ENCODE measurements at places on chromosomes 7 and 10.

GRCh38 chr7:51141451-51142003 is 175.1 kb downstream of the COBL start:
- no peak for DNase-seq

- DNase-seq, result no peak
These were observed 118.5 kb downstream of the NKX6-2 start for GRCh38 chr10:132667342-132668047.

DNA sequence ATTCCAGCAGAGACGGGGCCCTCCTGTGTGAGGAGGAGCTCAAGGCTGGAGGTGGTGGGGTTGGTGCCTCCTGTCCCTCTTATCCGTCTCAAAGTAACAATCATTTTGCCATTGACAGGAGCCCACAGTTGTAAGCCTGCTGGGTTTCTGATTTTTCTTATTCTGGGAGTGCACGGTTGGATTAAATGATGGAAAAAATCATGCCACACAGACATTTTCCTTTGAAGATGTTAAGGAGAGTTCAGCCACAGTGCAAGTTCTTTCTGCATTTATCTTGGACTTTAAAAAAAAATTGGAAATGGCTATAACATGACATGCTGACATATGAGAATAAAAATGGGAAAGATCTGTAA is 8.4 kb upstream of the LYZL1 start:
- no peak for DNase-seq

DNA sequence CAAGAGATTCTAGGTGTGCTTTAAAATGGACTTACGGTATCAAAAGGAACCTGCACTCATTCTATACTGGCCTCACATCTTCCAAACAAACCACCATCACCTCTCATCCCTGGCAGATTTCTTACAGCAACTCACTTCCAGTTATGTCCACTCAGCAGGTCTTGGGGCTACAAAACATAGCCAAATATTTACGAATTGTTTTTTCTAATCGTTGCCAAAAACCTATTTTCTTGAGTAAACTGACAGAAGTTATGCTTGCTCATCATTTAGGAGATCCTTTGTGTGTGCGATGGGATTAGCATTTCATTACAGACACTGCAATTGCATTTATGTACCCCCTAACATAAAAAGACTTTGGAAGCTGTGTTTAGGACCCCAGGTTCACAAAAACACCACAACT is 2.7 kb downstream of the KCNMA1 start:
- DNase-seq, result no peak

GRCh38 chr7:76011442-76011861 is 17.1 kb upstream of the TMEM120A start:
- no peak for DNase-seq

GRCh38 chr10:121904888-121905287 is 22.9 kb downstream of the ATE1 start:
- no peak for DNase-seq

DNA sequence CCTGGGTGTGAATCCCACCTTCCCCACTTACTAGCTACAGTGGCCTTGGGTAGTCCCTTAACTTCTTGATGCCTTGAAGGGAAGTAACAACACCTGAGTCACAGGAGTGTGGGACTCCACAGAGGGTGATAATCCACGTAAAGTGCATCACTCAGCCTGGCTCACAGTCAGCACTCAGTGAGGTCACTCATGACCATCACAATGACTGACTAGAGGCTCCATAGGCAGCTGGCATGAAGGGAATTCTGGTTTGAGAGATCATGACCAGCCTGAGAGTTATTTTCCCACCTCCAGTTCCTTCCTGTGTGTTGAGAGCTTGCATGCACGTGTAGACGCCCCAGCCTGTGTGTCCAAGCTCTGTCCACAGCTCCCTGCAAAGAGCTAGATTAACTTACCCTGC is 34.8 kb downstream of the NEUROG3 start:
- DNase-seq, result no peak

DNA sequence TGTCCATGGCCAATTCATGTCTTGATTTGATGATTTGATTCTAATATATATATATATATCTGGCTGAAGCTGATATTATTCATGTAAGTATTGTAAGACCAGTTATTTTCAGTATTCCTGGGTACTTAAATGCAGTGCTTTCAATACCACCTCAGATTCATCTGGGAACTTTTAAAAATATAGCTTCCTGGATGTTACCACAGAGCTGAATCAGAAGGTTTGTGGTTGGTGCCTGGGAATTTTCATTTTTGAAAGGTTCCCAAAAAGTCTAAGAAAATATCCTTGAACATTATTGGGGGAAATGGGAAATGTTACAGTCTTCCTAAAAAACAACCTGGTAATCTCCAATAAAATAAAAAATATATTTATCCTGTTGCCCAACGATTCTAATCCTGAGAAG is 10.7 kb upstream of the PPP3CB start:
- DNase-seq, result no peak

DNA sequence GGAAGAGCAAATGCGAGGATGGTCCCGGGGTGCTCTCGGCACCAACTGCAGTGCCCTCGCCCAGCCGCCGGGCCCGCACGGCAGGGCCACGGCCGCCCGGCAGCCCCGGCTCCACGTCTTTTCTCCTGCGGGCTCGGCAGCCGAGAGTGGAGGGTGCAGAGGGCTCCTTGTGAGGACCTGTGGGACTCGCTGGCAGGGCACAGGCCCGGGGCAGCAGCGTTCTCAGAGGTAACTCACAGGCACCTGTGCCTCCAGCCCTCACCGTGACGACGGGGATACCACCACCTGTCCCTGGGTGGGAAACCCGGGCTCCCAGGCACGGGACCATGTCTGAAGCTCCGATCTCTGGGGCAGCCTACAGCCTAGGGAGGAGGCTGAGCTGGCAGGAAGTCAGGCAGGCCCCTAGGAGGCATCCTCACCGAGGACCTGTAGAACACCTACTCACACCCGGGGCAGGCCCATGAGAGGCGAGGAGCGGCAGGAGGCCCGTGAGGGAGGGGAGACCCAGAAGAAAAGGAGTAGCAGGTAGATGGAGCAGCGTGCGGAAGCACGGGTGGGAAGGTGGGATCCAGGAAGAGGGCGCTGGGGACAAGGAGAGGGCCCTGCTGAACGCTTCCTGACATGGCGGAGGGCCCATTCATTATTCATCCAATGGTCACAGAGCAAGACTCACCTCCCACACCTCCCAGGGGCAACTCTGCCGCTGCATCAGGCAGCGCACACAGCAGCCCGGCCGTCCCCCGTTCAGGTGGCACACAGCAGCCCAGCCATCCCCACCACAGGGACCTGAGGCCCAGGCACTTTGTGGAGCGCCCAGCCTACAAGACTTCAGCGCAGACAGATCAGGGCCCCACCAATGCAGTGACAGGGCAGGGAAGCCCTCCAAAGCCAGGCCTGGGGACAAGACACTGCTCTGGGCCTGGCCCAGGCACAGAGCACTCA is 244.9 kb downstream of the MAD1L1 start:
- DNase-seq, result no peak

GRCh38 chr7:106418094-106418493 is 133.3 kb upstream of the NAMPT start:
- no peak for DNase-seq

- no peak for DNase-seq
These were observed 35.7 kb downstream of the CBX3 start for GRCh38 chr7:26237035-26237807.

- no peak for DNase-seq
These were observed 26.1 kb downstream of the LRRC4 start for GRCh38 chr7:128005117-128005516.

DNA sequence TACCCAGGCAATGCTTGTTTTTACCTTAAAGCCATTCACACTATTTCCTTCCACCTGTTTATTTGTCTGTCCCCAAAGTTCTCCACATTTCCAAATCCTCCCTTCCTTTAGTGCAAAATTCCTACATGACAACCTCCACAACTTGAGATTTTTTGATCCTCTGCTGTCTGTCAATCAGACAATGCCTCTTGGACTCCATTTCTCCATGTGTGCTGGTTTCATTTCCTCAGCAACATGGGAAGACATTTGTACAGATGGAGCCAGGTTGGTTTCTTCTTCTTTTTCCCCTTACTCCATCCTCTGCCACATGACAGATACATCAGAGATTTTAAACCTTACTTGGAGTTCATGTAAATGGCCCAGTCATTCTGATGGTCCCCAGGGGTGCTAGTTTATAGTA is 19.1 kb upstream of the GIMAP2 start:
- no peak for DNase-seq

DNA sequence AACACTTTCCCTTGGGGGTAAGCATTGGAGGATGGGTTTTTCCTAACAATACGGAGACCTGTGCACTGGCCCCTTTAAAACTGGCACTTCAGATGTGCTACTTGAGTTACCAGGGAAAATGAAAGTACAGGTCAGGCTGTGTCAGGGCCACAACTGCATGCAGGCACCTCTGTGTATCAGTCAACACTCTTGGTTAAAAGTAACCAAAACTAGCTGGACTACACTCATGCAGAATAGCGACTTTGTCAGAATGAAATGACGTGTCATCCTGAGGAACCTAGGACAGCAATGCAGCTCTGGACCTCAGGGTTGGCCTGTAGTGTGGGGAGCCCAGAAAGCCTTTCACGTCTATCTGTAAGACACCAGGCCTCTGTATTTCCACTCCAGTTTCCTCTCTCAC is 33.8 kb upstream of the SMKR1 start:
- no peak for DNase-seq

DNA sequence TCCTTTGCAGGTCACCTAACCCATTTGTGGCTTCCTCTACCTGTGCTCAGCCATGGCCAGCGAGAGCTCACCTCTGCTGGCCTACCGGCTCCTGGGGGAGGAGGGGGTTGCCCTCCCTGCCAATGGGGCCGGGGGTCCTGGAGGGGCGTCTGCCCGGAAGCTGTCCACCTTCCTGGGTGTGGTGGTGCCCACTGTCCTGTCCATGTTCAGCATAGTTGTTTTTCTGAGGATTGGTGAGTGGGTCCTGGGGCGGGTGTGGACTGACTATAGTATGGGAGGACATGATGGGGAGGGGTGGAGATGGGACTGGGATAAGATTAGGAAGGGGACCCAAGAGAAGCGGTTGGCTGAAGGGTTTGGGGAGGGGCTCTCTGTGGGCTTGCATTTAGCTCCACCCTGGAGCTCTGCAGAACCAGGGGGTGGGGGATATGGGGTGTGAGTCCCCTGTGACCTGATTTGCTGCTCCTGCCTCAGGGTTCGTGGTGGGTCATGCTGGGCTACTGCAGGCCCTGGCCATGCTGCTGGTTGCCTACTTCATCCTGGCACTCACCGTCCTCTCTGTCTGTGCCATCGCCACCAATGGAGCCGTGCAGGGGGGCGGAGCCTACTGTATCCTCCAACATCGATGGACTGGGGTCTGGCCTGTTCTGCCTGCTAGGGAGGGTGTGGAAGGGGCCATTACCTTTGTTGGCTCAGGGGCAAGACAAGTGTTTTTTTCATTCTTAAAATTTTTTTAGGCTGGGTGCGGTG is 1.8 kb downstream of the SLC12A9 start:
- no peak for DNase-seq

- no peak for DNase-seq
These were observed 505.3 kb downstream of the SORCS3 start for GRCh38 chr10:105146436-105146835.

DNA sequence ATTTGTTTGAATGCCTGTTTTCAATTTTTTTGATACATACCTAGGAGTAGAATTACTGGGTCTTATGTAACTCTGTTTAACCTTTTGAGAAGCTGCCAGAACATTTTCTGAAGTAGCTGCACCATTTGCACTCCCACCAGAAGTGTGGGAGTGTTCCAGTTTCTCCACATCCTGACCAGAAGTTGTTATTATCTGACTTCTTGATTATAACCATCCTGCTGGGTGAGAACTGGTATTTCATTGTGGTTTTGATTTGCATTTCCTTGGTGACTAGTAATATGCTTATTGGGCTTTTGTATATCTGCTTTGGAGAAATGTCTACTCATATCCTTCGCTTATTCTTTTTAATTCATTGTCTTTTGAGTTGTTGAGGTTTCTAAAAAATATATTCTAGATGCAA is 117.2 kb upstream of the GLCCI1 start:
- no peak for DNase-seq

DNA sequence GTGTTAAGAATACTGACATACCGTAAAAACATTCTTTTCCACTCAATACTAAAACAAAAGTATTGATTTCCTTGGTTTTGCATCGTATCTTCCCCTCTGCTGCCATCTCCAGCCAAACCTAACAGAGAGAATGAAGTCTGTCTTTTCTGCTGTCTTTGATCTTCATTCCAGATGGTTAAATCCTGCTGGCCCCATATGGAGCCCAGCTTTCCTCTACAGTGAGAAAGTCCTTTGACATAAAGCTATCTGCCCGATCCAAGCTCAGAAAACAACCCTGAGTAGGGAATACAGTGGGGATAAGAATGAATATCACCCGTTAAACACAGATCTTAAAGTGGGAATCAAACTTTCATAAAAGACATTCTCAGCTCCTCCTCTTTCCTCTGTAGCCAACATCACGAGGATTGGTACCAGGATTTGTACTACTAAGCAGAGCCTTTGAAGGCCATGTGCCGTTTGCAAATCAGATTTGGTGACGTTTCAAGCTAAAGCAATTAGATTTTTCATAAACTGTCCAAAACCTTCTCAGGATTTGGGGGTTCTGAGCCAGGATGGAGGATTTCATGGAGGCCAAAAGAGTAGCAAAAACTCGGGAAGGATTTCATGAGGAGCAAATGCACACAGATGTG is 30.8 kb upstream of the GPAM start:
- DNase-seq, result no peak

DNA sequence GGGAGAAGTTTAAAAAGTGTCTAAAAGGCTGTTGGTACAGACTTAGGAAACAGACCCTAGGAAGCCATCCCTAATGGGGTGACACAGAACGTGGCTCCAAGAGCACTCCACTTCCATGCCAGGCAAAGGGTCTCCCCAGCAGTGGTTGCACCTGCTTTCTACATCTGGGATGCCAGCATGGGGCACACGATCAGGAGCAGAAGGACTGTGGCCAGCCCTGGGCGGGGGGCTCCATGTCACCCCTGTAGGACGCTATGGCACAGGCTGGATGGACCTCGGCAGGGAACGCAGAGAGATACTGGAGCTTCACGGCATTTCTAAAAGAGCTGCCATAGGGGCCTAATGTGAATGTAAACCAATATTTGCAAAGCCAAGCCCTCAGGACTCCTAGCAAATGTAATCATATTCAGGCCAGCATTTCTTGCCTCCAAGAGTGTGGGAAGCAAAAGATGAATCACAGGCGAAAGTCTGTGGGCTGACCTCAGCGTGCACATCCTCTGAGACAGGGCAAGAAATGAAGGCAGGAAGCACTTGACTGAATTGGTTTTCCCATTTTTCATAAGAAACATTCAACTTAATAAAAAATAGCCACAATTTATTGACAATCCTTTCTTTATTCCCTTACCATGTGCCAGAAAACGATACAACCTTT is 93.9 kb downstream of the ATXN7L1 start:
- no peak for DNase-seq

All from esophagus squamous epithelium (tissue), 5 donors.